Fibroblast of gingiva (primary cell): ENCODE measurements at places on chromosomes 7 and 10.
A peak's percentile ranks its signal among the peaks of the same experiment; 100 is the strongest.

DNA sequence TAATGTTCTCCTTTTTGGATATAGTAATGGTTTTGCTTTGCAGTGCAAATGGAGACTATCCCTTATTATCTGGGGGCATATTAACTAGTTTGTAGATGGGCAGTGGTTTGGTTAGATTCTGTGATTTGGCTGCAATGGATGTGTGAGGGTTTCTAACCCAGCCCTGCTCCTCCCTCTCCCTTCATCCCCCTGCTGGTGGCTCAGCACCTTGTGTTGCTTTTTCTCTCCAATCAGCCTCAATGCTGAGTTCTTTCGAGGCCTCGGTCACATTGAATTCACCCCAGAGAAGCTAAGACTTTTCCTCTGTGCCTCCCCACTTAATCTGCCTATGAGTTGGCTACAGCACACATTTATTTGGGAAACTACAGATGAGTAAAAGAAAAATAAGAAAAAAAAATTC, 120.0 kb downstream of the MALRD1 start:
- DNase-seq, result no peak

DNA sequence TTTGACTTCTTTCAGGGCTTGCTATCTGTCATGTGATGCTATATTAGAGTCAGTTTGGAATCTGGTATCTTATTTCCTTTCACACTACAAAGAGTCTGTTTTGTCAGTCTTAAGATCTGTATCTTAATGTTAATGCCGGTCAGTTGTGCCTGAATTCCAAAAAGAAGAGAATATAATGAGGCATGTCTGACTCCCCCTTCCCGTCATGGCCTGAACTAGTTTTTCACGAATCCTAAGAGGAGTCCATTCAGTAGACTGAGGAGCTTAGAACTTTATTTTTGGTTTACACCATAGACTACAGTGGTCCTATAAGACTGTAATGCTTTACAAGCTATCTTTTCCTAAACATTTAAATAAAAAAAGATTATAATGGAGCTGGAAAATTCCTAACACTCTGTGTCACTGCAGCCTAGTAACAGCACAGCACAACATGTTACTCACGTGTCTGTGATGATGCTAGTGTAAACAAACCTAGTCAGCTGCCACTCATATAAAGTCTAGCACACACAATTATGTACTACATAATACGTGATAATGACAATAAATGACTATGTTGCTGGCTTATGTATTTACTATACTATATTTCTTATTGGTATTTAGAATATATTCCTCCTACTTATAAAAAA, 50.6 kb downstream of the VPS41 start:
- DNase-seq, result peak; percentile 41

DNA sequence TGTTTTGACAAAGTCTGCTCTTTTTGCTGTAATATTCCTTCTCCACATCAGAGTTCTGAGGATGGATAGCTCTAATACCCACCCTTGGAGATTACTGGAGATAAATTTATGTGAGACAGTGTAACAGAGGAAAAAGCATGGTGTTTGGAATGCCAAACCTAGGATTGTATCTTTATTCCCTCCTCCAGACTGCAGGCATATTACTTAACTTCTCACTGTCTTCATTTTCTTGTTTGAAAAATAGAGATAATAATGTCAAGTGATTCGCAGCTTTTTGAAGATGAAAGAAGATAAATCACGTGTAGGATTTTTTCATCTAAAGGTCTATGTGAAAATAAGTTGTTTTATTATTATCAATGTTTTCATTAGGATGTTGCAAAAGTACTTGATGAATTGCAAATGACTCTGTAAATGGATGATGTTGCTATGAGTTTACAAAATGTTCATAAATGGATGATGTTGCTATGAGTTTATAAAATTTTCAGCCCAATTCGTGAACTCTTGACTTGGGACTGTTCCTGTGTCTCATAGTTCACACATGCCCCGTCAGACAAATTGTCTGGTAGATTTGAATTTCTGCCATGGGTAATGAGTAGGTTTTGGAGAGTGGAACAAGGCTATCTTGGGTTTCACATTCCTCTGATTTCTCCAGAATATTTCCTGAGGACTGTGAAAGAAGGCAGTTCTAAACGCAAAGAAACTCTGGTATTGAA, 113.1 kb upstream of the IGFBP3 start:
- peak; percentile 59 for DNase-seq

DNA sequence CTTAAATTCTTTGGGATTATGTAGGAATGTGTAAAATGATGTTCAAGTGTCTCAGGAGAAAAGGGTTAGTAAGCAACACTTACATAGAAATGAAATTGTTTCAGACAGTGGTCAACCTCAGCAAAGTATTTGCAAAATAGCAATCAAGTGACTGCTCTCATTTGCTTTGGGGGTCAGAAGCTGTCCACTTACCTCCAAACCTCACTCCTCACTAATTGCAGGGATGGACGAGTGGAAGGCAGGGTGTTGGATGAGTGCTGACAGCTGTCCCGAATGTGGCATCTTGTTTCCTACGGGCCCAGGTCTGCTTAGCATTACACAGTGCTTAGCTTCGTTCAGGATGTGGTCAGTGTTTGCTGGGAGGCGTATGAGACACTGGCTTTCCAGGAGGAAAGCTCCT, 437.0 kb downstream of the SUGCT start:
- DNase-seq, result peak; percentile 32

- no peak for DNase-seq
Observed at GRCh38 chr7:96547371-96547811, 162.3 kb downstream of the SEM1 start.

DNA sequence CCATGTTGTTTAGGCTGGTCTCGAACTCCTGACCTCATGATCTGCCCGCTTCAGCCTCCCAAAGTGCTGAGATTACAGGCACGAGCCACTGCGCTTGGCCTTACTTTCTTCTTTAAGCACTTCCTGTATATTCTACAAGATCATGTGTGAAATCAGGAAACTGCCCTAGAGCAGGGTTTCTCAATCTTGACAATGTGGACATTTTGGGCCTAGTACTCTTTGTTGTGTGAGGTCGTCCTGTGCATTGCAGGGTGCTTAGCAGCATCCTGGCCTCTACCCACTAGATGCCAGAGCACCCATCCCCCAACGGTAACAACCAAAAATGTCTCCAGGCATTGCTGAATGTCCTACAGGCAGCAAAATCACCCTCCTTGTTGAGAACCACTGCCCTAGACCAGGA, 24.7 kb downstream of the RRP12 start:
- DNase-seq, result no peak

DNA sequence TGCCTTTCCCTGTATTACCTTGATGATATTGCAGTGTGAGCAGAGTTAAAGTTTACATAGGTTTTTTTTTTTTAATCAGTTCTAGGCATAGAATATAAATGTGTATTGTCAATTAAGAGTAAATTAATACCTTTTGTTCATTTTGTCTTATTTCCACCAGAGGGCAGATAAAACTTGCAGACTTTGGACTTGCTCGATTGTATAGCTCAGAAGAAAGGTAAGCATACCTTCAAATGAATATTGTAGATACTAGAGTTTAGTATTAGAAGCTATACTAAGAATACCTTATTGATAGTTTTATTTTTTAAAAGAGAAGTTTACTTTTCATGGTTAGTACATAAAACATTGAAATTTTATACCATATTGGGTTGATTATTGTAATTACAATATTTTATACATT, 86.8 kb downstream of the MPLKIP start:
- no peak for DNase-seq

GRCh38 chr10:97188261-97188711, 2.5 kb upstream of the SLIT1 start:
- no peak for DNase-seq

DNA sequence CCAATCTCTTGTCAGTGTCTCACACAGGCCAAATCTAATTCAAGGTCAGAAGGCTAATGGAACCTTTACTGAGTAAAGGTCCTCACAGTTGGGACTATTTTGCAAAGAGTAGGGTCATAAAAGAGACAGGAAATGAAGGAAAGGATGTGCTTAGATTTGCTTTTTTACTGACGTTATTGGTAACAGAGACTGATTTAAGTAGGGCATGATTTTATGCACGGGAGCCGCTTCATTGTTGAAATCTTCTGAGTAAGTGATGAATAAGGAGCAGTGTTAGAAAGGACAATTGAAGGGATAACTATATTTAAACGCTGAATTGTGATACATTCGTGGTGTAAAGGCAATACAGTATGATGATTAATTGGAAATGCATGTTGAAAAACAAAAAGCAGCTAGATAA, 261.5 kb downstream of the MALRD1 start:
- no peak for DNase-seq

- no peak for DNase-seq
Observed at GRCh38 chr7:47330026-47330425, 251.9 kb downstream of the TNS3 start.

DNA sequence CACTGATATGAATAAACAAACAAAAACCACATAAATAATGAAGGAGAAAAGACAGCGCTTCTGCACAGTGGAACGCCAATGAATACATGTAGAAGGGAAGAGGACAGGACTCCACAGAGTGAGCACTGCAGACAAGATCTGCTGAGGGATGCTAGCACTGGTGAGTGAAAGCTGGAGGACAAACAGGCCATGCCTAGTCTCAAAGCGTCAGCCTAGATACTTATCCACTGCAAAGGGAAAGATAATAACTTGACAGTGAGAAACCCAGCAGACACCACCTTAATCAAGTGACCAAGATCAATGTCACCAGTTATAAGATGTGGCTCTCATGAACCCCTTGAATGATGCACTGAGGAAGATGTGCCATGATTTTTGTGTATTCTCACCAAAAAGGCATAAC, 227.6 kb downstream of the SKAP2 start:
- no peak for DNase-seq

DNA sequence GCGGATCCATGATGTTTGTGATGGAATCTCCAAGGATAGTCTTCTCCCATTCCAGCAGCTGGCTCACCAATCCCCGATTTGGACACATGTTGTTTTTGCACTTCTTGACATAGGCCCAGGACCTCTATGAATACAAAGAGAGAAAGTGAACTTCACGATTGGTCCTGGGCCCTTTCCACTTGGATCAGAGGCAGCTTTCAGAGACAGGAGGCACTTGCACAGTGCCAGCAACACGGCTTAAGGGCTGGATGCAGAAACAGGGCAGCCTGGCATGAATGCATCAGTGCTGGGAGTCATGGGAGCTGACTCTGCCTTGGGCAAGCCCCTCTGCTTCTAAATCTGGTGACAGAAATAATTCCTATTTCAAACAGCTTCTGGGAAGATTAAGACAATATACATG, 2.1 kb upstream of the TMEM120A start:
- DNase-seq, result no peak

GRCh38 chr10:17758896-17759295, 6.9 kb downstream of the TMEM236 start:
- no peak for DNase-seq

DNA sequence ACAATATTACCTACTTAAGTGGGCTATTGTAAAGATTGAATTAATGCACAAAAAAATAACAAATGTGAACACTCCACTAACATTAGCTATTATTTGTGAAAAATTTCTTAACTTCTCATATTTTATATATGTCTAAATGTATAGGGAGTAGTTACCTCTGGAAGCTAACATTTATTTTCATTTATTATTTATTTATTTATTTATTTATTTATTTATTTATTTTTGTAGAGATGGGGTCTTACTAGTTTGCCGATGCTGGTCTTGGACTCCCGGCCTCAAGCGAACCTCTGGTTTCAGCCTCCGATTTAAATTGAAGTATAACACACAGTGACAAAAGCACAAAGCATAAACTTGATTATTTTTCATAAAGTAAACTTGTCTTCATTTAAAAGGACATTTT, 5.1 kb upstream of the SPOCK2 start:
- no peak for DNase-seq

- DNase-seq, result no peak
Observed at GRCh38 chr10:5343561-5343960, 21.2 kb upstream of the UCN3 start.

- no peak for DNase-seq
Observed at GRCh38 chr10:43282881-43283280, 16.0 kb upstream of the RASGEF1A start.

DNA sequence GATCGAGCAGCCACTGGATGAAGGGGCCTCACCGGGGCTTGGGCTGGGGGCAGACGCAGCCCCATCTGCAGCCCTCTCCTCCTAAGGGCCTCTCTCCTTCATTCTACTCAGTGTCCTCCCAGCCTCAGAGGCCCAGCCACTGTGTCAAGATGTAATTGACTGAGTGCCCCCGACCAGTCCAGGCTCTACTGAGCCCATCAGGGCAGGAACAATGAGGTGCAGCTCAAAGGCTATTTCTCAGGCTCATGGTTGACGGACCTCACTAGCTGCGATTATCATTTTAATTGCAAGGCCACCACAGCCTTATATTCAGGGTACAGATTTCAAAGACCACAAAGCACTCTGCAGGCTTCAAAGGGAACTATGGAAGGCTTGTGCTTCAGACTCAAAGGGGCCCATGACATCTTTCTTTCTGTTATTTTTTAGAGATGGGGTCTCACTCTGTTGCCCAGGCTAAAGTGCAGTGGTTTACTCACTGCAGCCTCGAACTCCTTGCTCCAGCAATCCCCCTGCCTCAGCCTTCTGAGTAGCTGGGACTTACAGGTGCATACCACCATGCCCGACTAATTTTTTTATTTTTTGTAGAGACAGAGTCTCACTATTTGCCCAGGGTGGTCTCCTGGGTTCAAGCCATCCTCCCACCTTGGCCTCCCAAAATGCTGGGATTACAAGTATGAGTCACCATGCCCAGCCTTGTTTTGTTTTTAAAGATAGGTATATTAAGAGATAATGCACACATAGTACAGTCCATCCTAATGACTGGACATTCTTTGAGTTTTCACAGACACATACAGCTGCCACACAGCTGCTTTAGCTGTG, 23.7 kb downstream of the SLC29A3 start:
- no peak for DNase-seq

GRCh38 chr10:34290412-34291081, 524.5 kb downstream of the PARD3 start:
- peak; percentile 87 for DNase-seq

GRCh38 chr7:51220226-51220625, 96.4 kb downstream of the COBL start:
- DNase-seq, result no peak

DNA sequence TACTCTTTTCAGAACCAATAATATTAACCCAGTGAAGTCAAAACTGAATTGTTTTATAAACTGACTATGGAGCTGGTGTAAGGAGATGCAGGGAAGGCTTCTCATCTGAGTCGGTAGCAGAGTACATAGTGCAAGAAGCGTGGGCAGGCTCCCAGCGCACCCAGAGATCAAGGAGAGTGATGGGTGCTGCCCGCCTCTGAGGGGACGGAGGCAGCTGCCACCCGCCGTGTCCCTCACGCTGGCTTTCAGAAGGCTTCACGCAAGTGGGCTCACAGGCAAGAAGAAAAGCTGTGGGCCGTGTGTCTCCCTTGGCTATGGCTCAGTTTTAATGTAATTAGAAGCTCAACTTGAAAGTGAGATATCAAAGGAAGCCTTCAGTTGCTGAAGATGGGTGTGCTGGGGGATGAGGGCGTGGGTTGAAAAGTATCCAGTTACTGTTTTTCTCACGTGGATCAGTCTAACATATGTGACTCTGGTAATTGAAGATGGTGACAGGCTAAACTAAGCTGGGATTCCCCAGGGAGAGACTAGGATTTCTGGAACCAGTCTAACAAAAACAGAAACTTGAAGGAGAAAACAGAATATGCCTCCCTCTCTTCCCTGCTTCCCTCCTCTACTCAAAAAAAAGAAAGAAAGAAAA, 159.9 kb downstream of the MGMT start:
- no peak for DNase-seq

GRCh38 chr7:95859429-95859828, 87.1 kb downstream of the DYNC1I1 start:
- no peak for DNase-seq
